Aorta (tissue), 5 donors: ENCODE measurements at places on chromosomes 2 and 18. TPM values are rescaled to one million over a fixed set of nuclear protein-coding genes. Genes with fewer than 3 reads are reported as not detected.

DNA sequence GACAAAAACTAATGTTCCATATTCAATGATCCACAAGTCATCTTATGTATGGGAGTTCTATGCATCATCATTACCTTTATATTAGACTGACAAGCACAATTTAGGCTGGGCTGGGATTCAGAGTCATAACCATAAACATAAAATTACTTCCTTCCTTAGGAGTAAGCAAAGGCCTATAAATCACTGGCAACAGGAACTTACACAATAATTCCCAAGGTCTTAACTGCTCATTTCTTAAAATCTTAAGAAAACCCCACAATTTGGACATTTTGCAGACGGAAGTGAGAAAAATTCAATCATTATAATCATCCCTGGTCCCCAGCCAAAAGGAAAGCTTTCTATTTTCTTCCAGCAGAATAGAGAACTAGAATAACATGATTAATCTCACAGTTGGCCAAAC lies 232.3 kb downstream of the DYM start:
- no peak for DNase-seq
- H3K27ac ChIP-seq: no peak overlapping the region
- H3K4me3 ChIP-seq: no peak overlapping the region
- peaks cover 4% of the 10 kb centered on the region for H3K36me3 ChIP-seq
- H3K27me3 ChIP-seq: no peaks in the 10 kb centered on the region

Gene REG3A
- 8.3 TPM for total RNA-seq

DNA sequence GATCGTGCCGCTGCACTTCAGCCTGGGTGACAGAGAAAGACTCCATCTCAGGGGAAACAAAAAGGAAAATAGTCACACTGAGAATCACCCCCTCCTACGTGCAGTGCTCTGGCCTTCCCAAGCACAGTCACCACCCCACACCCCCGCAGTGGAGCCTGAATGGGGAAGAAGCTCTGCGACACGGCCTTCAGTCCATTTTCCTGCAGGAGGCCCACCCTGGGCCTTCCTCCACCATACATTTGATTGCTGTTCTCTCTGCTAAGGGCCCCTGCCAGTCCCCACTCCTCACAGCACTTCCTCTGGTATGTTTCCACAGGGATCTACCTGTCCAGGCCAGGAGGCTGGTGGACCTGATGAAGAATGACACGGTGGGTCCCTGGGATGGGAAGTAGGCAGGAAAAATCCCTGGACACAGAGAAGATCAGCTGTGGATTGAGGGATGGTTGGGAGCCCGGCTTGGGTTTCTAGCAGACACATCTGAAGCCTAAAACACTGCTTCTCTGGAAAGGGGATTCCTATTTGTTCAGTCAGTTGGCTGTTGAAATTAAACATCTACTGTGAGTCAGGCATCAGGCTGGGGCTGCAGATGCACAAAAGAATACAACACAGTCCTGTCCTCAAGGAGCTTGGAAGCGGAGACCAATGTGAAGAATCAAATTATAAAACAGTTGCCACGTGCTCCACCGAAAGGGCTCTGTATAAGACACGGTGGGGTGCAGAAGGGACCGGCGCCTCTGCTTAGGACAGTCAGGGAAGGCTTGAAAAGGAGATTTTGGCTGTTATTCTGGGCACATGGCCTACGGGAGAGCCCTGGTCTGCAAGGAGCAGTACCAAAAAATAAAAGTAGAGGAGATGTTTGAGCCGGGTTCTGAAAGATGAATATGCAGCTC lies 82.2 kb downstream of the PLB1 start:
- no peak overlapping the region for H3K27ac ChIP-seq
- no peaks in the 10 kb centered on the region for H3K27me3 ChIP-seq
- no peaks in the 10 kb centered on the region for H3K4me1 ChIP-seq
- H3K36me3 ChIP-seq: no peaks in the 10 kb centered on the region
- no peak for DNase-seq
- no peak overlapping the region for H3K4me3 ChIP-seq

- H3K4me3 ChIP-seq: no peak overlapping the region
- no peaks in the 10 kb centered on the region for H3K27me3 ChIP-seq
- H3K36me3 ChIP-seq: no peaks in the 10 kb centered on the region
- no peak for DNase-seq
- H3K4me1 ChIP-seq: no peaks in the 10 kb centered on the region
These were observed 20.4 kb downstream of the EDAR start for GRCh38 chr2:108968619-108969018.

- no peaks in the 10 kb centered on the region for H3K36me3 ChIP-seq
- DNase-seq: no peak
- H3K27ac ChIP-seq: no peak overlapping the region
- no peak overlapping the region for H3K4me3 ChIP-seq
- no peaks in the 10 kb centered on the region for H3K27me3 ChIP-seq
These were observed 418.7 kb downstream of the MTX2 start for GRCh38 chr2:176687944-176688343.

Gene G6PC2
- total RNA-seq: not detected

Gene PSTPIP2
- 10.6 TPM for total RNA-seq

Gene LINC00305
- not detected for total RNA-seq

DNA sequence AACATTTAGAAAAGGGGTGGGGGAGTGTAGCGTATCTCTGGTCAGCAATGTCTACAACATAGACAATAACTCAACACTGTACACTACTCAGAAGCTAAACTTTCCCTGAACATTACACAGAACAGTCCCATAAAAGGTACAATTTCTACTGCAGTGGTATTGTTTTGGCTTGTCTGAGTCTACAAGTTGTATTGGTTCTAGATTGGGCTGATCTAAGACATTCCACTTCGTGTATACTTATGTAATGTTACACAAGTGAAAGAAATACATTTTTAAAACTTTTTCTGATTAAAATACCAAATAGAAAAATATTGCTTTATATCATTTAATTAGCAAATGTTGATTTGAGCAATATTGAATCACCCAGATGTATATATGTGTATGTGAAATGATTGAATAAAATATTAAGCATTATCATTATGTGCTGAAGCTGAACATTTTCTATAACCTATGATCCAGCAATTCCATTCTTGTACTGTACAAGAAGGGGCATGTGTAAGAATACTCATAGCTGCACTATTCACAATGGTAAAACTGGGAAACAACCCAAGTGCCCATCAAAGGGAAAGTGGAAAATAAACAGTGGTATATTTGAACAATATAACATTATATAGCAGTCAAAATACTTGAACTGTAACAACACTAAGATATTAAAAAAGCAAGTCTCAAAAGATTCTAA lies 52.4 kb downstream of the VSNL1 start:
- DNase-seq: no peak
- no peaks in the 10 kb centered on the region for H3K36me3 ChIP-seq
- no peak overlapping the region for H3K4me3 ChIP-seq
- no peak overlapping the region for H3K27ac ChIP-seq
- H3K4me1 ChIP-seq: no peaks in the 10 kb centered on the region

Gene GCG
- 0.62 TPM for total RNA-seq

DNA sequence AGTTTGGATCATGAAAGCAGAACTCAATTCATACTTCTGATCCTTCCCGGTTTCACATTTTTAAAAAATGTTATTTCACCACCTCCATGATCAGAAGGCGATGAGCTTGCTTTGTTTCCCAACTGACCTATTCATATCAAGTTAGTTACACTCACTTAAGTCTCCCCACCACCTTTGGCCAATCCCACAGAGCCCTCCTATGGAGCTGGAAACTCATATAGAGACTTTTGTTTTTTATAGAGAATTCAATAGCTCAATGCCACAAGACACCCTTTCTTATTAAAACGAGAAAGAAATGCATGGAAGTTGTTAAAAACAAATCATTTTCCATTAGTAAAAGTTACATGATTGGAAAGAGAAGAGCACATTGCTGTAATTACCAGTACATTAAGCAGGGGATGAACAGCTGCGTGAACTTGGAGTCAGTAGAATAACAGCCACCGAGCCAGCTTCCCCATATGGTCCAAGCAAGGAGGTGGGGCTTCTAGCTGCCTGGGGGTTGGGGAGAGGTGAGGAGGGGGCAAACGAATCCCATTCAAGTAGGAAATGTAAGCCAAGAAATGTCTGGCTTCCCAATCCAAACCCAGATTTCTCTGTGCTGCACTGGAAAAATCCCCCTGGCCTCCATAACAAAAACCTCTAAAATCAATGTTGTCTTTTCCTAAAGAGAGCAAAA lies 614.5 kb downstream of the IRS1 start:
- H3K36me3 ChIP-seq: no peaks in the 10 kb centered on the region
- H3K27me3 ChIP-seq: no peaks in the 10 kb centered on the region
- peaks cover 10% of the 10 kb centered on the region for H3K4me1 ChIP-seq
- H3K4me3 ChIP-seq: no peak overlapping the region

Gene DLX2
- not detected for total RNA-seq

GRCh38 chr2:101942851-101943250 lies 48.9 kb upstream of the IL1R2 start:
- no peak for DNase-seq
- H3K27me3 ChIP-seq: no peaks in the 10 kb centered on the region
- no peak overlapping the region for H3K4me3 ChIP-seq
- H3K27ac ChIP-seq: no peak overlapping the region
- no peaks in the 10 kb centered on the region for H3K36me3 ChIP-seq

- no peaks in the 10 kb centered on the region for H3K4me1 ChIP-seq
- H3K36me3 ChIP-seq: no peaks in the 10 kb centered on the region
- H3K27ac ChIP-seq: no peak overlapping the region
- peaks cover 3% of the 10 kb centered on the region for H3K27me3 ChIP-seq
These were observed 1.6 kb upstream of the MARCHF4 start for GRCh38 chr2:216373896-216374295.

Gene REG1A
- 6.3 TPM for total RNA-seq

GRCh38 chr2:230179907-230180306 lies 39.9 kb downstream of the SP110 start:
- no peak for DNase-seq
- no peaks in the 10 kb centered on the region for H3K27me3 ChIP-seq
- no peaks in the 10 kb centered on the region for H3K4me1 ChIP-seq
- H3K27ac ChIP-seq: no peak overlapping the region
- peaks cover 7% of the 10 kb centered on the region for H3K36me3 ChIP-seq

- no peak overlapping the region for H3K27ac ChIP-seq
- DNase-seq: no peak
- H3K27me3 ChIP-seq: no peaks in the 10 kb centered on the region
- H3K4me3 ChIP-seq: no peak overlapping the region
- H3K36me3 ChIP-seq: no peaks in the 10 kb centered on the region
These were observed 31.8 kb downstream of the METAP1D start for GRCh38 chr2:172031536-172031935.
